MG63 (cell line): ENCODE measurements at places on chromosomes 16 and 17. TPM values are rescaled to one million over a fixed set of nuclear protein-coding genes. Genes with fewer than 3 reads are reported as not detected.

DNA sequence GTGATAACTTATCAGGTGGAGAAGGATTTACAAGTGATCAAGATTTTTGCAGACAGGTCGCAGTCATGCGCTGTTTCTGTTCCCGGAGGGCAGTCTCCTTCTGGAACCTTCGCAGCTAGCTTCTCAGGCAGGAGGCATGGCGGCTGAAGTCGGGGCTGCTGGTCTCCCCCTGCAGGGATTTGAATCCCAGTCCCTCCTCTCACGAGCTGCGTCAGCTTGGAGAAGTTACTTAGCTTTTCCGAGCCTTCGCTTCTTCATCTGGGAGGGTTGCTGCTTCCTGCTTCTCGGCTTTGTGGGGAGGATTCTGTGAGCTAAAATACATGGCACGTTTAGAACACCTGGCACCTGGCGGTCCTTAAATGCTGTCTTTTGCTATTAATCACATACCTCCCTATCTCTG lies 287.8 kb upstream of the FOXF1 start:
- DNase-seq = peak; percentile 88

The NKD1 gene
- total RNA-seq = 0.07 and 0.12 TPM in 2 replicates

- no peak for DNase-seq
These were observed 11.3 kb downstream of the GINS2 start for GRCh38 chr16:85677383-85677967.

The NACA2 gene
- total RNA-seq = 0.43 TPM in 1 of 2 replicates, not detected in the other

DNA sequence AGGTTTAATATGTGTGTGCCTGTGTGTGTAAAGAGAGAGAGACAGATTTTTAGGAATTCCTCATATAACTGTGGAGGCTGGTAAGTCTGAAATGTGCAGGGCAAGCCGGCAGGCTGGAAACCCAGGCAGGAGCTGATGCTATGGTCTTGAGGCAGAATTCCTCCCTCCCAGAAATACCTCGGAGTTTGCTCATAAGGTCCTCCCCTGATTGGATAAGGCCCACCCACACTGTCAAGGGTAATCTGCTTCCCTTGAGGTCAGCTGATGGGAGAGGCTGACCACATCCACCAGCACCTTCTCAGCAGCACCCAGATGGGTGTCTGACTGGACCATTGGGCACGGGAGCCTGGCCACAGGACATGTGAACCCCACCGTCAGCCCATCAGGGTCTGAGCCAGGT lies 42.4 kb downstream of the C16orf95 start:
- DNase-seq = no peak

The KRT25 gene
- not detected in 2 replicates for total RNA-seq

- DNase-seq = no peak
These were observed 389 bp downstream of the DUS1L start for GRCh38 chr17:82065193-82065637.

DNA sequence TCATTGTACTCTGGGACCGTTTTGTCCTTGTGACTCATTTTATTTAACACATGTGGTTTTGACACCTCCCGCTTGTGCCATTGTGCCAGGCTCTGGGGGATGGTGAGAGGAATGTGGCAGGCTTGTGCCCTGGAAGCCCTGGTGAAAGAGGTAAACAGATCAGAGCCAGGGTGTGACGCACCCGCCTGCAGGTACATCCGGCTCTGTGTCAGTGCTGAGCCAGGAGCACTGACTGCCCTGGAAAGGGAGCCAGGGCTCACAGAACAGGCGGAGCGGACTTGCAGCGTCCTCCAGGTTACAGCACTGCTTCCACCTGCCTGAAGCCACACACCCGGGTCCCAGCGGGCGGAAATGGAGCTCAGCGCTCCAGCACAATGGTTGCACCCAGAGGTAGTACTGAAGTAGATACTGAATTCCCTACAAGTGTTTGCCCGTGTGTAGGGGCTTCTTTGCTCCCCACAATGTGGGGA lies 30.6 kb downstream of the CDRT15 start:
- DNase-seq = no peak

DNA sequence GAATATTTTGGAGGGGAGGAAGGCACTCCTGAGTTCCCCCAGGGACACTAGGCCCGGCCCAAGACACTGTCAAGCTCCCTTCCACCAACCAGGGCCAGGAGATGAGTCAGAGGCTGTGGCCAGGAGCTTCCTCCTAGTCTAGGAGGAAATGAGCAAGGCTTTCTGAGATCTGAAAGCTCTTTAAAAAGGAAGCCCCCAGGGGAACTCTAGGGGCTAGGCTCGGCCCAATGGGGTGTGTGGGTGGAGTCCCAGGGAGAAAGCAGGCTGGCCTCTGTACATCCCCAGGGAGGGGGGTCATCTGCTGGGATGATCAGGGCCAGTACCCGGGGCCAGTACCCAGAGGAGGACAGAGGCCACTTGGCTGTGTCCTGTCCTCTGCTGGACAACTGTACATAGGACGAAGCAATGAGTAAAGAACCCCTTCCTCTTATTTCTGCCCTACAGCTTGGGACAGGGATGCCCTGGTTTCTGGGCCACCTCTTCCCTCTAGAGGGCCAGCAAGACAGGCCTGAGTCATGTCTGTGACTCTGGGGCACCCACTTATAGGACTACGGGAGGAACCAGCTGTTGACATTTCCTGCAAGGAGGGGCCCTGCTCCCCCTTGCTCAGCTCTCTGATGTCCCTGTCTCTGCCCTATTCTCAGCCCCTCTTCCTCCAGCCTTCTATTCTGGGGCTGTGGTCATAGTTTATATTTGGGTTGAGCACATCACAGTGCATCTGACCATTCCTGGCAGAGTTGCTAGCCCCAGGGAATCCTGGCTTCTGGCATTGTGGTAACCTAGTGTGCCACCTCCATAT lies 2.7 kb downstream of the FHOD1 start:
- DNase-seq = peak; percentile 90

GRCh38 chr17:76542566-76542971 lies 2.7 kb downstream of the PRCD start:
- no peak for DNase-seq

DNA sequence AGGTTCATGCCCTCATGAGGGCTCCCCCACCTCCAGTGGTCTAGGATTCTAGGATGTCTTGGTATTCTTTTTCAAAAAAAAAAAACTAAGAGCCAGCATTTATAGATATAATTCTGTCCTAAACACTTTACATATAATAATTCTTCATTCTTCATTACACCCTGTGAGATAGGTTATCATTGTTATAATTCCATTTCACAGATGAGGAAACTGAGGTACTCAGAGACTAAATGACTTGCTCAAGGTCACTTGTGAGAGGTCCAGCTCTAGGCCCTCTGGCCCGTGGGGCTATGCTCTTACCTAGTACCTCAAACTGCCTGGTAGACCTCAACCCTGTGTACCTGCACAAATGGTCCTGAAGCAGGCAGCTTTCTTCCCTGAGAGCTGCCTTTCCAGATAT lies 172.2 kb downstream of the PRKCB start:
- no peak for DNase-seq

GRCh38 chr17:9676820-9677310 lies 31.5 kb downstream of the USP43 start:
- DNase-seq = peak; percentile 66

The KRTAP1-5 gene
- 1.2 and 3.2 TPM in 2 replicates for total RNA-seq

The TUBG2 gene
- 1.4 and 4.0 TPM in 2 replicates for total RNA-seq

The EVPL gene
- not detected in 2 replicates for total RNA-seq

DNA sequence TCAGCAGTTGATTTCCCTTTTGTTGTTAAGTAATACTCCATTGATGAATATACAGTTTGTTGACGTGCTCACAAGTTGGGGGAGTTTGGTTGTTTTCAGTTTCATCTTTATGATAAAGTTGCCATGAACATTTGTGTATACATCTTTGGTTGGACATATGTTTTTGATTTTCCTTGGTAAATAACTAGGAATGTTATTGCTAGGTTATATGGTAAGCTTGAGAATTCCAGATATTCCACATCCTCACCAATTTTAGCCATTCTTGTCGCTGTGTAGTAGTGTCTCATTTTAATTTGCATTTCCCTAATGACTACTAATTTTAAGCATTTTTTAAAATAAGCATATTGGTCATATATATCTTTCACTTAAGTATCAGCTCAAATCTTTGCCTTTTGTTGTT lies 55.0 kb upstream of the RASL10B start:
- no peak for DNase-seq

DNA sequence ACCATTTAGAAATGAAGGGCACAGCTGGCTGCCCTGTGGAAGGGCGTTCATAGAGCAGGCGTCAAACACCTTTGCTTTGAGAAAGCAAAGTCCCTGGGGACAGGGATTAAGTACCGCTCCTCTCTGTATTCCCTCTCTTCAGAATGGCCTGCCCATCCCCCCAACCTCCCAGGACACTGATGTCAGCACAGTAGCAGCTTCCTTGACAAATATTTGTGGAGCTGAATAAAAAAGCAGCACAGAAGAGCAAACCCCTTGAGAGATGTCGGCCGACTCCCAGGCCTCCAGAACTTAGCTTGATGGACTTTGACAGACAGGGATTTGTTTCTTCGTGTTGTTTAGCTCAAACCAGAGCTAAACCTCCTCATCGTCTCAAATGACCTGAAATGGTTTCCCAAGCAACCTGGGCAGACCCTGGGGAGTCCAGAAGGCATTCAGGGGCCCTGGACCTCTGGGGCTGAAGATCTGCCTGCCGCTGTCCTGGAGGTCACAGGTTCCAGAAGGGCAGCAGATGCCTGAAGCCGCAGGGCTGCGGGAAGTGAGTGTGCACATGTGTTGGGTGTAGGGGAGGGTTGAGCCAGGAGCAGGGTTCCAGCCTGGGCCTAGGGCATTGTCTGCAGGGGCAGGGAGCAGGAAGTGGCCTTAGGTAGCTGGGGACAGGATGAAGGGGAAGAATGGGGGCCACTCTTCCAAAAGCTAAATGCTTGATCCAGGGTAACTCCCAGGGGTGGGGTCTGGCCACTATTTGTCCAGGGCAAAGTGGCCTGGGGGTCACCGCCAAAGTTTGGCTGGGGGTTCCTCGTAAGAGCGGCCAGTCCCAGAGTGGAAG lies 42.3 kb upstream of the NKD1 start:
- DNase-seq = no peak

GRCh38 chr16:83847371-83848225 lies 39.8 kb downstream of the HSBP1 start:
- DNase-seq = no peak

The MT1A gene
- not detected in 2 replicates for total RNA-seq

DNA sequence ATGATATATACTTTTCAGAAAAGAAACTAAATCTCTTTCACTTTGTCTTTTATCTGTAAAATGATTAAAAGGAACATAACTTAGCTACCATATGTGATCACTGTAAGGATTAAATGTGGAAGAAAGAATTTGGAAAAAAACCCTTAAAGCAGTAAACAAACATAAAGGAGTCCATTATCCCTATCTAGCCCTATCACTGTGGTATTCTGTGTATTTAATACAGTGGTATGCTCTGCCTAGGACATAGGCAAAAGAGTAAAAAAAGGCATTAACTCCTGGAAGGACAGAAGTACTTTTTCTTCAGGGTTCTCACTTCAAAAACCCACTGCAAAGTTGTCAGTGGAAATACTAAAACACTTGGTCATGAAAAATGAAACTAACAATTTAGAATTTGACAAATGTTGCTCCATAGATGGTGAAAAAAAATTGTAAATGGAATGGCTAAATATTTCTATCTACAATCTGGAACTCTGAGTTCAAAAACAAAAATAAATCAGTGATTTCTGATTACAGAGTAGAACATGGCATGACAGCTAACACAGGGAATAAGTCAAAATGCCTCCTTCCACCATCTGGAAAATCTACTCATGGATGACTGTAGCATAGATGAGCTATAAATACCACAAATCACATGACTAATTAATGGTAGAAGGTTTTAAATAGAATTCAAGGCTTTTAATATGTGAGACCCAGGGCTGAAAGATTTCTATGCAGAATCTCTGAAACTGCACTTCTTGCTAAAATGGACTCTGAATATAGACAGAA lies 140.1 kb downstream of the ITFG1 start:
- no peak for DNase-seq

DNA sequence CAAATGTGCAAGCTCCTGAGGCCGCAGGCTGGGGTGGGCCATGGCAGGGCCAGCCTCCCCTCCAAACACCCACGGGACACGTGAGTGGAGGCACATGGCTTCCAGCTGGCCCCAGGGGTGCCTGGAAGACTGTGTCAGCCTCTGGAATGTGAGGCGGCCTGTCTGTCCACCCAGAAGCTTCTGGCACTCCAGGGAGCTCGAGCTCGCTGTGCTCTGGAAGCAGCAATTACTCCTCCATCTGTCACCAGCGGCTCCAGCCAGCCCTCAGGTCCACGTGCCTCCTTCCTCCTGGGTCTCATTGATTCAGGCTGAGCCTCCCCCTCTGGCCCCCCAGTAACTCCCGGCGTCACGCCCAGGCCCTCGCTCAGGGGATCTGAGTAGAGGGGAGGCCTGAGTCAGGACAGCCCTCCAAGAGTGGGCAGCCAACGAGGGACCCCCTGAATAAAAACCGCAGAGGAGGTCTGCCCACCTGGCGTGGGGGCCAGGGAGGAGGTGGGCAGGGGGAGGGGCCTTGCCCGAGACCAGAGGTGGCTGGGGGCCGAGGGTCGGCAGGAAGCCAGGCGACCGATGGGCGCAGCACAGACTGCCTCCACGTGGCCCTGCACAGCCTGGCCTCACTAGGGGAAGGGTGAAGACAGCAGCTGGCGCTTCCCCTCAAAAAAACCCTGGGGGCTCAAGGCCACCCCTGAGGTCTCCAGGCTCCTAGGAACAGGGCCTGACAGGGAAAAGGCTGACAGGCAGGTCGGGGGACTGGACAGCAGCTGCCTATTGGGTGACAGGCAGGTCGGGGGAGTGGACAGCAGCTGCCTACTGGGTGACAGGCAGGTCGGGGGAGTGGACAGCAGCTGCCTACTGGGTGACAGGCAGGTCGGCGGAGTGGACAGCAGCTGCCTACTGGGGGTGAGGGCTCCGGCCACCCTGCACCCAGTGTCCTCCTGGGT lies 11.9 kb downstream of the PIEZO1 start:
- DNase-seq = peak; percentile 93

DNA sequence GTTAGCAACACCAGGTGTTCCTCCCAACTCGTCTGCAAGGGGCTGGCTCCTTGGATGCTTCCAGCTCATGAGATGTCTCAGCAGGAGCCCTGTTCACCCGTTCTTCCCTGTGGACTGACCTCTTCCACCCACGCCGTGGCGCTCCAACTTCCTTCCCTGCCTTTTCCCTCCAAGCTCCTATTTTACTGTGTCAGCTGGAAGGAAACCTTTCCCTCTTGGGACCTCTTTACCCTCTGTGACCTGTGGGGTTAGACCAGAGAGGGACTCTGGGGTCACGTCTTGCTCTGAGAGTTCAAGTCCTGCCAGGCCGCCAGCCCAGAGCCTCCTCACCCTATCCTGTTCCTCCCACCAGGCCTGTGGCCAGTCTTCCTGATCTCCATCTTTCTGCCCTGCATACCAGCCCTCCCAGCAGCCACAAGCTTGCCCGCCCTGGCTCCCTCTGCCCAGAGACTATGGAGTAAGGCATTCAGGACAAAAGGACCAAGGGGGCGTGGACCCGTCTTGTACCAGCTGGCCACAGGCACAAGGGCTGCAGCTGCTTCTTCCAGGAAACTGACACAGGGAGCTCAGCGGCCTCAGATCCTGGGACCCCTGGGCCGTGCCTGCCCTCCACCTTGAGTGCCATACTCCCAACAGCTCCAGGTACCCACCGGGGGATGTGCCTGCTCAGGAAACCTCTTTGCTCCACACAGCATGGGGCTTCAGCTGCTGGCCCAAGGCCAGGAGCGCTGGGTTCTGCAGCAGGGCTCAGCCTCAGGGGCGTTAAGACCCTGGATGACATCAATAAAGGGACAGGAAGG lies 3.0 kb downstream of the PAQR4 start:
- DNase-seq = peak; percentile 37
